Left lung (tissue), 14 donors: ENCODE measurements at places on chromosomes 6 and 20.

DNA sequence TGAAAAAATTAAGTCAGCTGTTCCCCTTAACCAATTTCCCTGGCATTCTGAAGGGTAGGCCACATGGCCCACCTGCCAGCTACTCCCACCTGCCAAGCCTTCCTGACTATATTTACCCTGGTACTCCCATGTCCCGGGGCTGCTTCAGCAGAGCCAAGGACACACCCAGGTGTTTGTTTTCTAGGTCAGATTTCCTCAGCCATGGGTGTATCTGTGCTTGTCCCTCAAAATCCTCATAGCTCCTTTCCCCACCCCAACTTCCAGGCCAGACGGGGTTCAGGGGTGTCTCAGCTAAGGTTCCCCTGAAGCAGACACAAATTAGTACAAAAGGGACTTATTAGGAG lies 139.4 kb upstream of the CDYL start:
- no peaks in the 10 kb centered on the region for H3K27me3 ChIP-seq
- no peak for DNase-seq
- no peak overlapping the region for H3K4me3 ChIP-seq
- no peaks in the 10 kb centered on the region for H3K36me3 ChIP-seq
- no peak overlapping the region for H3K27ac ChIP-seq

DNA sequence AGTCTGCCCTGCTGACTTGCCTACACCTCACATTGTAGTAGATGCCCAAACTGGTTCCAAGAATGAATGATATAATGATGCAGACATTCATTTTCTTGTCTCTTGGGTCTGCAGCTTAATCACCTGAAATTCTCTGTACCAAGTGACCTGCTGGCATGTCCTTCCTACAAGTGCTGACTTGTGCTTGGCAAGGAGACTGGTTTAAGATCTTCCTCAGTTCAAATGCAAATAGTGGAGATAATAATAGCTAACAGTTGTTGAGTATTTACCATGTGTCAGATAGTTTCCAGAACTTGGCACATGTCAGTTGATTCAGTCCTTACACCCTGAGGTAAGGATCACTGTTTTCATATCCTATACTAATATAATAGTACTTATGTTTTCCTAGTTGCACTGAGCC lies 223.4 kb downstream of the SLC24A3 start:
- no peak overlapping the region for H3K4me3 ChIP-seq
- no peaks in the 10 kb centered on the region for H3K36me3 ChIP-seq
- no peak for DNase-seq
- H3K27me3 ChIP-seq: no peaks in the 10 kb centered on the region
- no peaks in the 10 kb centered on the region for H3K4me1 ChIP-seq
- H3K27ac ChIP-seq: no peak overlapping the region

DNA sequence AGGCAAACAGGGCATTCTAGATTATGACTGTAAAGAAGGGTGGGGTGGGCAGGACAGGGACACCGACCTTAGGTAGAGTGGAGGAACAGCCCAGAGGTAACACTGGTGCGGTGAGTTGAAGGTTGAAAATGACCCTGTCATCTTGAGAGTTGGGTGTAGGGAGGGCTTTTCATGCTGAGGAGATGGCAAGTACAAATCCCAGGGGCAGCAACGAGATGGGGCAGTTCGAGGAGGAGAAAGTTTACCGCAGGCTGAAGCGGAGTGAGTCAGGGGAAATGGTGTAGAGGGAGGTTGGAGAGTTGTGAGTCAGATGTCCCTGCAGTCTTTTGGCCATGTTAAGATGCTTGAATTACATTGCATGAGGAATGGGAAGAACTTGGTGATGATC lies 101.1 kb downstream of the HIVEP1 start:
- DNase-seq: no peak
- no peak overlapping the region for H3K4me3 ChIP-seq
- no peaks in the 10 kb centered on the region for H3K4me1 ChIP-seq
- peaks cover 9% of the 10 kb centered on the region for H3K36me3 ChIP-seq
- H3K27ac ChIP-seq: no peak overlapping the region
- no peaks in the 10 kb centered on the region for H3K27me3 ChIP-seq

GRCh38 chr6:53568776-53569616 lies 24.1 kb upstream of the GCLC start:
- no peak overlapping the region for H3K4me3 ChIP-seq
- H3K27me3 ChIP-seq: no peaks in the 10 kb centered on the region
- DNase-seq: no peak
- H3K27ac ChIP-seq: no peak overlapping the region

DNA sequence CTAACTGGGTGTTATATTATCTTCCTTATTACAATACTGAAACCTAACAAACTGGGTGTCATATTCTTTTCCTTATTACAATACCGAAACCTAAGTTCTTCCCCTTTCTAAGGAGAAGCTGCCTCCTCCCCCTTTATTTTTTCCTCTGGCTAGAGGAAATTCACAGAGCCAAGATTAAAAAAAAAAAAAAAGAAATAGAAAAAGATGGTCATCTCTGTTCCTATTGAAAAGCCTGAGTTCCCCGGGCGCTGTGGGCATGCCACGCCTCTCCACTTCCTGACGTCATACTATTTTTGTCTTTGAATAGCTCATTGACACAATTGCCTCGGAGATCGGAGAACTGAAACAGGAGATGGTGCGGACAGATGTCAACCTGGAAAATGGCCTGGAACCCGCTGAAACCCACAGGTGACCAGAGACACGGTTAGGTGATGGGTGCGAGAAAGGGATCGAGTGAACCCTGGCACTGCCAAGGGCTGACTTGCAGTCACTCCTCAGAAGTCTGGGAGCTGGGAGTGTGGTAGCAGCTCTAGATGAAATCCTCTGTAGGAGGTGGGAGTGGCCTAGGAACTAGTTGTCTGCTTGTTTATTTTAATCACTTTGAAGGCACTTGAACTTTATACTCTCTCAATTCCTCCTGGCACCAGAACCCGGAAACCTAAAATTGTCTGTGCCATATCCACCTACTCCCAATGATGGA lies 82.2 kb upstream of the NAA20 start:
- peaks cover 6% of the 10 kb centered on the region for H3K36me3 ChIP-seq
- H3K27me3 ChIP-seq: no peaks in the 10 kb centered on the region

DNA sequence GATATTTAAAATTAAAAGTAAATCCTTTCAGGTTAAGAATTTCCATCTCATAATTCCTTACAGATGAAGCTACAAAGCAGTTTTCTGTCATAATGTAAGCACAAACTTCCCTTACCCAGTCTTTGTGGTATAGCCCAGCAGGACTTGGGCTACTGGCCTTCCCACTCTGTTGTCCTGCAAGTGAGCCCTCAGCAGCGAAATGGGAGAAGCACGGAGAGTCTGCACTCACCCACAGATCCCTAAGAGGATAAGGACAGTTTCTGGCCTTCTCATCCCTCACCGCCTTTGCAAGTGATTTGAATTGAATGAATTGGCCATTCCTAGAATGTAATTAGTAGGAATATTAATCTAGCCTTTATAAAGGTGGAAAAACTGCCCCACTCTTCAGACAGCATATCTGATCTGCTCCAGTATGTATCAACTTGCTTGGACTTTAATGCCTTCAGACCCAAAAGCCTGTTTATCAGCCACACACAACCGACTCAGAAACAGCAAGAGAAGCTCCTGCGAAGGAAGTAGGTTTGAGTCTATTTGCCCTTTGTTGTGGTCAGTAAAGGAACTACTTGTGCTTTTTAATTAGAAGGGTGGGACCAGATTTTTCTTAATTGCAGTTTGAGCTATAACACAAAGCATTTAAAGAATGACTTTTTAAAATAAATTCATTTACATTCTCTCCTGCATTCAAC lies 29.9 kb upstream of the PRDM1 start:
- no peak overlapping the region for H3K27ac ChIP-seq
- H3K4me3 ChIP-seq: no peak overlapping the region
- no peak for DNase-seq
- no peaks in the 10 kb centered on the region for H3K36me3 ChIP-seq
- no peaks in the 10 kb centered on the region for H3K27me3 ChIP-seq

DNA sequence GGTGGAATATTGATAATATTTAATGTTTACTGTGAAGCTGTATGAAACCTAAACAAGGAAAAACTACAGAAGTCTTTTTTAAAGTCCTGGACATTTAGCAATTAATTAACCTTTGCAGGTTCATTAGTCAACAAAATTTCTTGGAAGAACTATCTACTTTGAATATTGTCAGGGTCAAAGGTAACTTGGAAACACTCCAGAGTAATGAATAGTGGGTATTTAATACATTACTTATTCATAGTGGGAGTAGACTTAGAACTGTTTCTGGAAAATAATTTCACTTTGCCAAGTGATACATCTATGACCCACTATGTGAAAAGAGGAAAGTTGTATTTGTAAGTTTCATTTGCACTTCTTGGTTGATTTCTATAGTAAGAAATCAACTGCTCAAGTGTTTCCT lies 319.1 kb downstream of the TFAP2B start:
- H3K36me3 ChIP-seq: no peaks in the 10 kb centered on the region
- no peak overlapping the region for H3K4me3 ChIP-seq
- no peak overlapping the region for H3K27ac ChIP-seq
- no peaks in the 10 kb centered on the region for H3K4me1 ChIP-seq
- DNase-seq: no peak
